Effector memory CD4-positive, alpha-beta T cell (primary cell): ENCODE measurements at places on chromosomes 5 and 9.

DNA sequence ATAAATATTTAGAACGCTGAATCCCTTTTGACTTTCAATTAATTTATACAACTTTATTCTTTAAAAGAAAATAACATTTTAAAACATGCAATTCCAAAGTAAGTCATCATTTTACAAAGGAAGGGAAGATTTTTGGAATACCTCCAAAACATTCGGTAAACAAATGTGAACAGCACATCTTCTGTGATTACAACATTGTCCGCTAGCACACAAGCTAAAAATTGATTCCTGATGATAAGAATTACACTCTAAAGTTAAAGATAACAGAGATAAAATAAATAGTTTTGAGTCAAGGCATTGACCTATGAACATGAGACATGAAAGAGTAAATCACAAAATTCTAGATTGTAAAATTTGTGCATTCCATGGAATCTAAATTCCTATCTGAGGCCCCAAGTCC lies 56.2 kb upstream of the TRAF1 start:
- no peak for DNase-seq

GRCh38 chr9:69175486-69175885 lies 1.4 kb downstream of the TJP2 start:
- no peak for DNase-seq

DNA sequence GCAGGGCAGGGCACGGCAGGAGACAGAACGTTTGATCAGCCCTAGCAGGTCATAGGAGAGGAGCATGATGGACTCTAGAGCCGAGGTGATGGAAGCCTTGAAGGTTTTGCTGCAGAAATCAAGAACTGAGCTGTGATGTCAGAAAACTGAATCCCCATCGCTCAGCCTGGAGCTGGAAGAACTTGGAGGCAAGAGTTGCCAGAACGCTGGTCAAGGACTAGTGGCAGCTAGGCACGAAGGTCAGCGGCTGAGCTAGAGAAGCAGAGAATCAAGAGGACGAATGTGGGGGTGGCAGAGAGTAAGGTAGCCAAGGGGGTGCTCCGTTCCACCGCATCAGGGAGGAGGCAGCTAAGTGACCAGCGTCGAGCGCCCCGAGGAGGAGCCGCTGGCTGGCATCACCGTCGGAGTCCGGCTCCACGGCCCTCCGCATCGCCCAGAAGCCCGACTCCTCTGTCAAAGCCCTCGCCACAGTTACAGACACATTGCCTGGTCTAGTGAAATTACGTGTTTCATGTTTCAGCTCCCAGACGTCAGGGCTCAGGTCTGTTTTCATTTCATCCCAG lies 1.2 kb upstream of the GALNT10 start:
- no peak for DNase-seq

DNA sequence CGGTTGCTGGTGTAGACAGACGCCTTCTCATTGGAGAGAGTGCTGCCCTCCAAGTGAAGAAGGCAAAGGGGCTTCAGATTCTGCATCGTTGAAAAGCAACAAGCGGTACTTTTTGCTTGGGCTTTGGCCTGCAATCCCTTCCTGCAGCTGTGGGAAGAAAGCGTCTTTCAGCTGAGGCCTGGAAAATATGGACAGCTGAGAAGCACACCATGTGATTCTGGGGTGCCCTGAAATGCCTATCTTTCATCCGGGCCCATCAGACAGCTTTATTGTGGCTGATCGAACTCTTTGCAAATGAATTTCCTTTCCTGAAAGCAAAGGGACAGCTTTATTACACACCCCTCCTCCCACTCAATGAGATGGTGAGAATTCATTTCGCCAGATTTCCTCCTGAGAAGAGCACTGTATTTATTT lies 74.0 kb downstream of the NSG2 start:
- DNase-seq: no peak

DNA sequence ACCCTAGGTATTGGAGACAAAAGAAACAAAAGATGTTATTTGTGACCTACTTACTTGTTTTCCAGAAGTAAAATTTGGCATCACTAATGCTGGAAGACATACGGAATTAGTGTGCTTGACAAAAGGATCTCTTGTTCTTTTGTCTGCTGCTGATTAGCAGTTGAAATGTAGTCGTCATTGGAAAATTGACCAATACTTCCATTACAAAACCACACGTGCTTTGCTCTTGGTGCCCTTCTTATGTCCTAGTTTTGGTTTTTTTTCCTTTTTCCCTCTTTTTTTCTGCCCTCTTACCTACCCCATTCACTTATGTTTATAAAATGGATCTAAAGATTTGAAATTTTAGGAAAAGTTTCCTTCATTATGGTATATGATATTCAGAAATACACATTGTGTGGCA lies 197.4 kb downstream of the FER start:
- no peak for DNase-seq

GRCh38 chr5:147403651-147404640 lies 105.9 kb downstream of the DPYSL3 start:
- no peak for DNase-seq

DNA sequence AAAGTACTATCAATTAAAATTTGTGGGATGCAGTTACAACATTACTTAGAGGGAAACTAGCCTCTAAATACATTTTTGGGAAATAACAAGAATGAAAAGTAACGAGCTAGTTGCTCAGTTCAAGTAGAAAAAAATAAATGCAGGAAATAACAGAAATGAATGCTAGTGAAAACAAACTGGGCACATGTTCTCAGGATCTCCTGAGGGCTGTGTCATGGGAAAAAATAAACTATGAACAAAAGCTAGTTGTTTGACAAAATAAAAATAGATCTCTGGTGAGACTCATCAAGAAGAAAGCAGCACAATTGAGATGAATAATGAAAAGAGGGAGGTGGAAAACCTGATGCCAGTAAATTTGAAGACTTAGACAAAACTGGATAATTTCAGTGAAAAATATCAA lies 16.3 kb downstream of the IDNK start:
- no peak for DNase-seq
